Epithelial cell of esophagus (primary cell): ENCODE measurements at places on chromosomes 4 and X.

GRCh38 chr4:152575533-152575932 lies 39.6 kb upstream of the FBXW7 start:
- no peak for DNase-seq

DNA sequence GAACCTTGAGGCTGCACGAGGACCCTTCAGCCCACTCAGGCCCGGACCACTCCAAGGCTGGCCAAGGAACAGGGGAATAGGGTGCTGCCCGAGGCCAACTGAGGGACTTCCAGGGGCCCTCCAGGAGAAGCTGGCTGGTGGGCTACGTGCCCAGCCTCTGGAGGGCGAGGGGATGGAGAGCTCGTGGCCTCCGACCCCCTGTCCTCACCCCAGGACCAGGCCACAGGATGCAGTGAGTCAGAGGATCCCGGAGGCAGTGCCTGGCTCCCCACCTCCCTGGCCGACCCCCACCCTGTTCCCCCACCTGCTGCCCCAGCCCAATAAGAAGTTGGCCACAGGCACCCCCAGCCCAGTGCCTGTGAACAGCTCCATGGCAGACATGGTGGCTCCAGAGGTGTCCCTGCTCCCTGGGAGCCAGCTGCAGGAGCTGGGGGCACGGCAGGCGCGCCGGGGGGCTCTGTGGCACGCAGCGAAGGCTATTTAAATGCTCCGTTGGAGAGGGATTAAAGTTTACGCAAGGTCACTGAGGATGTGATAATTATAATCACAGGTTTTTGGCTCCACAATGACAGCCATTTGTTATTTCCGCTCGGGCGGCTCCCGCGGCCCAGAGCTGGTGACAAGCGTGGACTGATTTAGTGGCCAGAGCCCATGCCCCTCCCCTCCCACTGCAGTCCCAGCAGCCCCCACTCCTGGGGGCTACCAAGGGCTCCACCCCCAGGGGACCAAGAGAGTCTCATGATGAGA lies 95.7 kb upstream of the NKX1-1 start:
- no peak for DNase-seq

DNA sequence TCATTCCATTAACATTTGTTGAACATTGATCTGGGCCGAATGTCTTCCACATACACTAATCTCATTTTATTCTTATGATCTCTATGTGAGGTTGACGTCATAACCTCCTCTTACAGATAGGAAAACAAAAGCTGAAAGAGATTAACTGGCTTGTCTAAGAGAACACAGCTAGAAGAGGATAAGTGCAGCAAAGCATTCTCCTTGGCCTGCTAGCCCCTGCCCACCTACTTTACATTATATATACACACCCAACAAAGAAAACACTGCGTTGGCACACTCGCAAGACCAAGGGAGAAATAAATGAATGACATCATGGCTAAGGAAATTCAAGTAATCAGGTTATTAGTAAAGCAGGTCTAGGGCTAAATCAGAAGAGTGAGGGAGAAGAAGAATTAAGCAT lies 138.4 kb downstream of the PARM1 start:
- DNase-seq = no peak

DNA sequence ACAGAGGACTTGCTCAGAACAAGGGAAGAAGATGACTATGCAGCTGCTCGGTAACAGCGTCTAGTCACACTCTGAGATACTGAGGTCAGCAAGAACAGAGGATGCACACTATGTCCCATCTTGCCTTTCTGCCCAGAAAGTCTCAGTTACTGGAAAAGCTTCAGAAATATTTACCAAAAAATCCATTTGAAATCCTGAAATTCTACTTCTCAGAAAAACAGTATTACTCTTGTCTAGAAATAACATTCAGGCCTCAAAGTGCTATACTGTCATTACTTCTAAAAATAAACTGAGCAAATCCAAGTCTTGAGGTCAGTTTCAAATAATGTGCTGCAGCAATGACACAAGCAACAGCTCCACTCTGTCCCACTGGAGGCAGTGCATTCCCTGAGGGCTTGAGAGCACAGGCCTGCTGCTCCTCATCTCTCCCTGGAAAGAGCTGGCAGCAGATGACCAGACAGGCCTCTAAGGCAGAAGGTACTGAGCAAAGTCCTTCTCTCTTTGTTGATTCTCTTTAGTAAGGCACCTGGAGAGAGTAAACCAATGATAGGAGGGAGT lies 76.9 kb downstream of the CAMK2D start:
- DNase-seq = peak; percentile 38

DNA sequence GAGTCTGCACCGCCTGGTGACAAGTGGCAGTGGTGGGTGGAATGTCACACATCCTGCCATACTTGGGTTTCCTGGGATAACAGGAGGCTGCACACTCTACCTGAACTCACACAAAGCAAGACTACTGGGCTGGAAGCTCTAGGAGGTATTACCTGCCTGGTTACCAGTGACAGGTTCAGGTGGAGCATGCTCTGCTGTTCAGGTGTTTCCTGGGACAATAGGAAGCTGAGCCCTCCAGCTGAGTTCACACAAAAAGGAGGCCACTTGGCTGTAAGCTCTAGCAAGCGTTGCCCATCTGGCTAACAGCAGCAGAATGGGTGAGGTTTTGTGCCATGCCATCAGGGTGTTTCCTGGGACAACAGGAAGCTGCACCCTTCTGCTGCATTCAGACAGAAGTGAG lies 17.4 kb upstream of the UGT2B7 start:
- no peak for DNase-seq

- DNase-seq = no peak
Observed at GRCh38 chr4:57945298-57945697, 835.1 kb upstream of the IGFBP7 start.

GRCh38 chrX:35726176-35726575 lies 72.0 kb upstream of the MAGEB16 start:
- peak; percentile 44 for DNase-seq

DNA sequence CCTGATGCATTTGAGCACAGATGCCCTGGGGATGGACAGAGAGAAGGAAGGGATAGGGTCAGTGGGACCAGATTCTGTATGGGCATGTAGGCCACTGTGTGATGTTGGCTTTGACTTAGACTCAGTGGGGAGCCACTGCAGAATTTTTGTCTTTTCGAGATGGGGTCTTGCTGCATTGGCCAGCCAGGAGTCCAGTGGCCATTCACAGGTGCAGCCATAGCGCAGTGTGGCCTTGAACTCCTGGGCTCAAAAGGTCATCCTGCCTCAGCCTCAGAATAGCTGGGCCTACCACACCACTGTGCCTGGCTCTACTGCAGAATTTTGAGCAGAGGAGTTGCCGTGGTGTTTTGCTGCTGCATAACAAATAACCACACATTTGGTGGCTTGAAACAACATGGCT lies 22.8 kb downstream of the TBC1D14 start:
- no peak for DNase-seq
